ENCODE measurements at places on chromosomes 2 and 18. TPM values are rescaled to one million over a fixed set of nuclear protein-coding genes. Genes with fewer than 3 reads are reported as not detected.

Gene G6PC2
- not detected for total RNA-seq

Gene CDH20
- total RNA-seq, result 0.13 TPM

Gene IGFBP5
- total RNA-seq, result 1,272 TPM

Gene CWC22
- total RNA-seq, result 13.0 TPM

Gene R3HDM1
- total RNA-seq, result 9.5 TPM

Gene LOXHD1
- total RNA-seq, result not detected

Gene RTTN
- total RNA-seq, result 13.8 TPM
